Head of caudate nucleus (tissue), 42 donors: ENCODE measurements at places on chromosomes 5 and 9.

GRCh38 chr9:20356403-20357036 lies 265.8 kb downstream of the MLLT3 start:
- DNase-seq, result peak; percentile 64

GRCh38 chr9:759983-760736 lies 81.3 kb upstream of the DMRT1 start:
- DNase-seq, result no peak

DNA sequence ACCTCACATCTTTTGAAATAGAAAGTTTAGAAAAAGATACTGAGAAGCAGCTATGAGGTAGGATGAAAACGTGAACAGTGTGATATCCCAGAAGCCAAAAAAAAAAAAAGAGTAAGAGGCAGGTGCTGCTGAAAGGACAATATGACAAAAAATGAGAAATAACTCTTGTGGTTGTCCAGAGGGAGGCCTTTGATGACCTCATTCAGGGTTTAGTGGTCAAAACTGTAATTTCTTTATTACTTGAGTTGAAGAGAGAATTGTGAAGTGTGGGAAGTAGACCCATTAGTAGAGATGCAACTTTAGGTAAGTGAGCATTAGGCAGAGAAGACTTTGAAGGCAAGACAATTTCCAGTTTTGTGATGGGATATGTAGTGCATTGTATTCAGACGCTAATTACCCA lies 1306.3 kb upstream of the ACO1 start:
- DNase-seq, result no peak

DNA sequence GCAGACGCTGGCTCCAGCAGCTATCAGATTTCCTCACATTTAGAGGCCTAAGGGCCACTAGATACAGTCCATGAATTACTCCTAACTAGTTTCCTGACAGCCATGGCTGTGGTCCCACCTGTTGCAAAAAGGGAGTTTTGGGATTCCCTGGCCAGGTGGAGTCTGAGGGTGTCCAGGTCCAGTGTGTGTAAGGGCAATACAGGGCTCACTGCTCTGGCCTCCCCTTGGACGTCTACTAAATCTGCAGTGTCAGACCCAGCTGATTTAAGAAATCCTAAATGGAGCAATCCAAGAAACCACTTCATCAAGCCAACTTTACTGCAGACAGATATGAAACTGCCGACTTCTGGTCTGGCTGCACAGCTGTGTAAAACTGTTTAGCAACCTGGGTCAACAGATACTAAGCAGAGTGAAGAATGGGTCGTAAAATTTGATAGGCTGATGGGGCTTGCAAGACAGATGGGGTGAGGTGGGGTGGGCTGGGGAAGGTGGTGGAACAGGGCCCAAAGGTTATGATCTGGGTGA lies 116.4 kb downstream of the GADD45G start:
- DNase-seq, result no peak

- DNase-seq, result no peak
Measured at GRCh38 chr5:60703944-60704343, 4.0 kb upstream of the DEPDC1B start.

DNA sequence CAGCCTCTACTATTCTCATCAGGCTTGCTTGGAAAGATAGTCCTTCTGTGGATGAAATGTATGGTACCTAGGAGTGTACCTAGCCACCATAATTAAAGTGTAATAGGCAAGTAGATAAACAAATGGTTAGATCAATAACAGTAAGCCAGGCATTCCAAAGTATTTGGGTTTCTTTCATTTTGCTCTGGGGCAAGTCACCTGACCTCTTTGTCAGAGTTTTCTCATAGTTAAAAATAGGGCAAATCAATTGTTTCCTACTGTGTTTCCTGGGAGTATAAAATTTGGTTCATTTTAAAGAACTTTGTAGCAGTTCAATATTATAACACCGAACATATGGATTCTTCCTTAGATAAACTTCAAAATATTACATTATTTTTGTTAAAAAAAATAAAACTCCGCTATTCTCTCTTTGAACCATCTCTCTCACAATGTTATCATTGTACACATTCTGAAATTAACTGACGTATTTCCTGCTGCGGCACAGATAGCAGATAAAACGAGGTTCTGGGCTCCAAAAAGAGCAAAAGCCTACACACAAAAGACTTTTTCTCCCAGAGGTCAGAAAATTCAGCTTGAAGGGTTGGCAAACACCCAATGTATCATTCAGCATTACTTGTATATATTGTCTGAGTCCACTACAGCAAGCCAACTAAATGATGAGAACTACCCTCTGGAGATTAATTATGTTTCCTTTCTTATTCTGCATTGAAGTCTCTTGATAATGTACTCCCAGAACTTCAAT lies 267.9 kb downstream of the COX7C start:
- DNase-seq, result no peak

- DNase-seq, result no peak
Measured at GRCh38 chr5:173829826-173830225, 58.3 kb upstream of the CPEB4 start.

- no peak for DNase-seq
Measured at GRCh38 chr9:105057551-105057950, 129.6 kb upstream of the ABCA1 start.

- DNase-seq, result no peak
Measured at GRCh38 chr5:139655727-139656271, 7.7 kb downstream of the CXXC5 start.

DNA sequence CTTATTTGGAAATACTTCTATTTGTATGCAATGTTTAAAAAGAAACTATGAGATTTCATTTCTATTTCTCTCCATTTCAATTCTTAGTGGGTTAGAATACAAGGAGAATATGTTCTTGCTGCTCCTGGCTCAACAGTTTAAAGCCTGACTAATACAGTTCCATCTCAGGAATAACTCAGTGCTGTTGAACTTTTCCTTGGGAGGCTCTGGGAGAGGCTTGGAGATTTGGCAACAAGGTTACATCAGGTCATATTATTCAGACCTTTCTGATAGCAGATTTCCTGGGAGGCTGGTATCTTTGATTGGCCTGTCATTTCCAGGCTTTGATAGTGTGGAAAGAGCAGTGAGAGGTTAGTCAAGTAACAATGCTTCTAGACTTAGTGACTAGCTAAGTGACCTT lies 481.7 kb upstream of the KLF4 start:
- DNase-seq, result no peak

GRCh38 chr5:14054965-14055963 lies 87.9 kb upstream of the TRIO start:
- no peak for DNase-seq

GRCh38 chr9:120630333-120630732 lies 50.4 kb upstream of the CDK5RAP2 start:
- DNase-seq, result no peak
